ENCODE measurements at places on chromosomes 2 and 18.

DNA sequence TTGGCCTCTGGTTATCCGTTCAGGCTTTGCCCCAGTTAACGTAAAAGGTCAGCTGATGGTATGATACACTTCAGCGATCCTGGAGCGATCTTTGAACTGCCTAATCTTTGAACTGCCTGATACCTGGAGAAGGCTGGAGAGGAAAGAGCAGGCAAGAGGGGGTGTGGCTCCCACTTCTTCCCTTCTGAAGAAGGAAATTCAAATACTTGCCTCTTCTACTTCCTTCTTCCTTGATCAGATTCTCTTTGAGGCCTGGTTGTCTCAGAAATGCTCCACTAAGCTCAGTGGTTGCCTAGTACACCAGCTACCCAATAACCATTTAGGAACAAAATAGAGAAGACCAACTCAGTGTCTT lies 619 bp downstream of the GALM start:
- DNase-seq, result peak; percentile 54

DNA sequence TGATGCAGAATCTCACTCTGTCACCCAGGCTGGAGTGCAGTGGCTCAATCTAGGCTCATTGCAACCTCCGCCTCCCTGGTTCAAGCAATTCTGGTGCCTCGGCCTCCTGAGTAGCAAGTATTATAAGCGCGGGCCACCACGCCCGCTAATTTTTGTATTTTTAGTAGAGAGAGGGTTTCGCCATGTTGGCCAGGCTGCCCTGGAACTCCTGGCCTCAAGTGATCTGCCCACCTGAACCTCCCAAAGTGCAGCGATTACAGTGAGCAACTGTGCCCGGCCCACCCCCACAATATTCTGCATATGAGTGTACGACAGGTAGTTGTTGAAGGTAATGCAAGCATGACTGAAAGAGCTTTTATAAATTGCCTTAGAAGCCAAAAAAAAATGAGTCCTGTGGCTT lies 1.2 kb downstream of the WDR75 start:
- DNase-seq, result no peak

- DNase-seq, result no peak
Measured at GRCh38 chr2:150060341-150060740, 427.1 kb downstream of the RND3 start.

GRCh38 chr18:74724186-74724585 lies 126.5 kb downstream of the ZNF407 start:
- no peak for DNase-seq

- no peak for DNase-seq
Measured at GRCh38 chr2:231462729-231463465, 1.4 kb downstream of the NCL start.

DNA sequence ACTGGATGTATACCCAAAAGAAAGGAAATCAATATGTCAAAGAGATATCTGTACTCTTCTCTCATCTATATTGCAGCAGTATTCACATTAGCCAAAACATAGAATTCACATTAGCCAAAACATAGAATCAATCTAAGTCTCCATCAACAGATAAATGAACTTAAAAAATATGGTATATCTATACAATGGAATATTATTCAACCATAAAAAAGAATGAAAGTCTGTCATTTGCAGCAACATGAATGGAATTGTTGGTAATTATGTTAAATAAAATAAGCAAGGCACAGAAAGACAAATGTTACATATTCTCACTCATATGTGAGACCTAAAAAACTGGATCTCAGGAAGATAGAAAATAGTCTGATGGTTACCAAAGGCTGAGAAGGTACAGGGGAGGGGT lies 212.1 kb upstream of the ZC3H15 start:
- DNase-seq, result no peak

GRCh38 chr2:1976728-1977416 lies 232.6 kb upstream of the PXDN start:
- DNase-seq, result no peak

GRCh38 chr2:124122340-124122739 lies 97.3 kb downstream of the CNTNAP5 start:
- no peak for DNase-seq

- DNase-seq, result no peak
Measured at GRCh38 chr2:128585706-128586105, 267.0 kb upstream of the HS6ST1 start.

DNA sequence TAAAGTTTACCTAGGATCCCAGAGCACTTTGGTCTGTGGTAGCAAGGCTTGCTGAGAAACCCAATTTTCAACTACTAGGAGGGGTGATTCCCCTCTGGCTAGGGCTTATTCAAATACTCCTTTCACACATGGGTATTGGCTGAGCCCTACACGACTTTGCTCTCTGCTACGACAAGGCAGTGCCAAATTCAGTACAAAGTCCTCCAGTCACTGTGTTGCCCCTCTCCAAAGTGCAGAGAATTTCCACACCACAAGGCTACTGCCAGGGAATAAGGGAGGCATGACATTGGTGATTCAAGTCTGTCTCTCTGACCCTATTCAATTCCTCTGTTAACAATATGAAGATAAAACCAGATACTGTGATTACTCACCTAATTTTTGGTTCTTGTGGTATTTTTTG lies 38.9 kb downstream of the SYT4 start:
- no peak for DNase-seq

DNA sequence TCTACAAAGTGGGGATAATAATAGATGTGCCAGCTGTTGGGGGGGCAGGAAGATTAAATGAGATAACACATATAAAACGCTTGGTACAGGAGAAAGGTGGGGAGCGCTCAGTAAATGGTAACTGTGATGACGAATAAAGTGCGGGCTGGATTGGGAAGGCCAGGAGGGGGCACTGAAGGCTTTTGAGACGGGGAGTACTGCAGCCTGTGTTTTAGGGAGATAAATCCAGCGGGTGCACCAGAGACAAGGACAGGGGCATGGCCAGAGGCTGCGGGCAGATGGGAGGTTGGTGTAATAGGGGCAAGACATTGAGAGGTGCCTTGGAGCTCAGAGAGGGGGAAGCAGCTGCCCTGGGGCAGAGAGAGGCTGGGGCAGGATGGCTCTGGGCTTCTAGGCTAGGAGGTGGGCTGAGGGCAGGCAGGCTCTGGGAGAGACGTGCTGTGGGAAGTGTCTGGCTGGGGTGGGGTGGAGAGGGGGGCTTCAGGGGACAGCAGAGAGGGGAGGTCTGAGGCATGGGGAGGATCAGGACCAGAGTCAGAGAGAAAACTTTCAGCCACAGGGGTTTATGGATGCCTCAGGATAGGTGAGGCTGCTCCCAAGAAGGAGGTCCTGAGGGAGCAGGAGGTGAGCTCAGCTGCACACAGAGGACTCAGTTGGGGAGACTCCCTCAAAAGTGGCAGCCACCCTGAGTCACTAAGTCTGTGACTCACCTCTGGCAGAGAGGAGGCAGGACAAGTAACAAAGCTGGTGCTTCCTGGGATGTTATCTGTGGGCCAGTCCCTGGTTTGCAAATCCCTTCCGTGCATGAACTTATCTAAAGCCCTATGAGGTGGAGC lies 18.8 kb downstream of the TEX44 start:
- no peak for DNase-seq

GRCh38 chr2:172207911-172208310 lies 105.2 kb upstream of the DLX2 start:
- no peak for DNase-seq

DNA sequence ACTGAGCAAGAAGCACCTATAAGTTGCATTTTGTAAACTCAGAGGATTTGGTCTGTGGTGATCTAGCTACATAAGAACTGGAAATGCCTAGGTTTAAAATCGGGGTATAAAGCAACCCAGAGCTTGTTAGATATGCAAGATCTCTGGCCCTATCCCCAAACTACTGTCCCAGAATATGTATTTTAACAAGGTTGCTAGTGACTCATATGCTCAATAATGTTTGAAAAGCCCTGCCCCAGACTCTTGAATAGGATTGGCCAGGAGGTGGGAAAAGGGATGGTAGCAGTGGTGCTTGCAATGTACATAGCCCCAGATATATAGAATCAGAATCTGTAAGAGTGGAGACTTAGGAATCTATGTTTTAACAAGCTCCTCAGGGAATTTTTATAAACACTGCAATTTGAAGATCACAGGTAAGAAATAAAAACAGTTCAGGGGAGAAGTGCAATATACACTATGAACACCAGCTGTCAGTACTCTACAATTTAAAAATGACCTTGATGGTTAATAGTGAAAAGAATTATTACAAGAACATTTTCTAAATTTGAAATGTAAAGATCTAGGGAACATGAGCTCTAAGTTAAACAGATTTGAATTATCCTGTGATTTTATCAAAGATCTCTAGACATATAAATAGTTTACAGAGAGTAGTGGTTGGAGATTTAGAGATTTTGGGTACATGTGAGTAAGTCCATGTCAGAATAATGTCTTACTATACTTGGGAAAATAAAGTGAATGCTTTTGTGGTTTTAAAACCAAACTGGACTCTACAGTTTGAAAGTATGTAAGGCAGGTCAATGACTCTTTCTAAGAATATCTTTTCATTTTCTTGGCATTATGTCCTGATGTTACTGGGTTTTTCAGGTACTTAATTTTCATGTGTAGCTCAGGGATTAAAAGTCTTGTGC lies 7.7 kb upstream of the MMADHC start:
- no peak for DNase-seq

GRCh38 chr2:144935736-144936135 lies 415.8 kb upstream of the ZEB2 start:
- no peak for DNase-seq

DNA sequence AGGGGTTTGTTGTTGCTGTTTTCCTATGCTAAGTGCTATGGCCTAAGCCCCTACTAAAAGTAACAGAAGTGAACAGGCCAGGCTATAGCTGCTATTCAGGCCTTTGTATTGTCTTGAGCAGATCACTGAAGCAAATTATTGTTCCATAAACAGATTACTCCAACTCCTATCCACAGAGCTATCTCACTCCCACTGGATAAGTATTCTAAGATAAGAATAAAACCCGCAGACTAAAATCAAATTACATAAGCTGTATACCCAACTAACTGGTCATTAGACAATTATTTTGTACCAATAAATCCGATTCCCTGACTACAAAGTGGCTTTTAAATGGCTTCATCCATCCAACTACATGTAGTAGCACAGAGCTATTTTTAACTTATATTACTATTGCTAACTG lies 74.3 kb downstream of the THADA start:
- no peak for DNase-seq

GRCh38 chr18:10457767-10458166 lies 3.3 kb downstream of the APCDD1 start:
- no peak for DNase-seq

DNA sequence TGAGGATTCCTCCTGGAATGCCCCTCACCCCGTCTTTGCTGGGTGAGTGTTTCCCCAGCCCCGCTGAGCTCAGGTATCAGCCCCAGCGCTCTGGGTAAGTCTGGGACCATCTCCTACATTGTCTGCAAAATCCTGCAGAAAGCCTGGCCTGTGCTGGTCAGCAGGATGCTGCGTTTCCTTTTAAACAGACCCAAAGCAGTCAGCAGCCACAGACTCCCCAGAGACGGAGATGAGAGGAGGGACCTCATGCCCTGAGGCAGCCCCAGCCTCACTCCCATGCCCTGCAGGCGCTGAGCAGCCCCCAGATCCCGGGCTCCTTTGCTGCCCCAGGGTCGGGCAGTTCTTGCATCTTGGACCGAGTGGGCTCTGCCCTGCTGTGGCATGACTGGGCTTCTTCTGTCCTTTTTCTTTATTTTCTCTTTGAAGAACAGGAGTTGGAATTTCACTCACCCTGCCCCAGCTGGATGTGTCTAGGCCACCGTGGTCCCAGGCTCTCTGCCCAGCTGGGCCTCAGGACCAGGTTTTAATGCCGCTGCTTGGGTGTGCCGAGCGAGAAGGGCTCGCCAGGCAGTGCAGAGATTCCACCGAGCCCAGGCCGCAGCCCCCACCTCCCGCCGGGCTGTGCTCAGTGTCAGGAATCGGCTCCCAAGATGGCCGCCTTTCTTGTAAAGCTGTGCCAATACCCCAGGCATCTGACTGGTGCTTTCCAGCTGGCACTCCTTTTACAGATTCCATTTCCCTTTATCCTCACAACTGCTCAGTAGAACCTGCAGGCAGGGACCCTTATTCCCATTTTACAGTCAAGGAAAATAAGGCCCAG lies 43.6 kb downstream of the ODC1 start:
- no peak for DNase-seq

DNA sequence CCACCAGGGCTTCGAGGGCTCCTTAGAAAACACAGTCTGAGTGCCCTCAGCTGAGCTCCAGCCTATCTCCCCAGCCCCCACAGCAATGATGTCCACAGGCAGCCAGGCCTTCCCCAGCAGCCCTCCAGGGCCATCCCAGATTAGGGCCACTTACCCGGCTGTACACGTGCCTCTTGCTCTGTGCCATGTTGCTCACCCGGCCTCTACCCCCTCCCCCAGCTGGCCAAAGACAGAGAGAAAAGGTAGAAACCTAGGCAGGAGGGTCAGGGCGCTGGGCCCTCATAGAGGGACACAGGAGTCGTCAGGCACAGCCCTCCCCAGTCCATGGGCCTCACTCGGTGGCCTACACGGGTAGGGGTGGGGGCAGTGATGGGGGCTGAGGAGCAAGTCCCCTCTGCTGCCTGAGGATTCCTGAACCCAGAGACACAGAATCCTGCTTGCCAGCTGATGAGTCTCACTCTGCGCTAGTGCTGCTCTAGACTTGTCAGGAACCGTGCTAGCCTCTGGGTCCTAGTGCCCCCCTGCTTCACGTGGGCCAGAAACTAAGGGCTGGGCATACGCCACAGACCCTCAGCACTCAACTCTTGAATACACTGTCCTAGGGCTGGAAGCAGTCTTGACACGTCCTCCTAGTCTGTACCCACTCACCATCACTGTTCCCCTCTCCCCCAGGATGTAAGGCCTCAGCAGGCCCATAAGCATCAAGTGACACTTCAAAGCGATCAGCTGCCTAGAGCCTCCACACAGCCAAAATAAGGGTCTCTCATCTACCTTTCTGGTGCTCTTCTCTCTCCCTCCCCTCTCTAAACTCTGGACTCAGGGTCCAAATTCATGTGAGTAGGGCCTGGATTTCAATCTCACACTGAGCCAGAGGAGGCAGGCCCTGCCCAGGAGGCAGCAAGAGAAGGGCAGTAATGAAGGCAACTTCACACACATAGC lies at the start of gene DCTN1:
DCTN1 (minus strand) TSS at position 461 of the 939 bp plus-strand sequence; CDS start at position 187, 274 bp downstream.
- peak; percentile 39 for DNase-seq

- DNase-seq, result no peak
Measured at GRCh38 chr18:44830581-44830980, 149.9 kb downstream of the SETBP1 start.

GRCh38 chr2:80019571-80020460 lies 284.7 kb downstream of the LRRTM1 start:
- DNase-seq, result no peak

DNA sequence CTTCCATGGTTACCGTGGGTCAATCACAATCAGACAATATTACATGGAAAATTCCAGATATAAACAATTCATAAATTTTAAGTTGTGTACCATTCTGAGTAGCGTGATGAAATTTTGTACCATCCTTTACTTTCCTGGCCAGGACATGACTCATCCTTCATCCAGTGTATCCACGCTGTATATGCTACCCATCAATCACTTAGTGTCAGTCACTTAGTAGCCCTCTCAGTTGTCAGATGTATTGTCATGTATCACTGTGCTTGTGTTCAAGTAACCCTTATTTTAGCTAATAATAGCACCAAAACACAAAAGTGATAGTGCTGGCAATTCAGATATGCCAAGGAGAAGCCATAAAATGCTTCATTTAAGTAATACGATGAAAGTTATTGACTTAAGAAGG lies 282.6 kb downstream of the CPS1 start:
- no peak for DNase-seq

- no peak for DNase-seq
Measured at GRCh38 chr18:49094136-49094535, 143.4 kb upstream of the SMAD7 start.

GRCh38 chr2:65300134-65300760 lies 72.6 kb downstream of the ACTR2 start:
- no peak for DNase-seq
